Renal pelvis (tissue), 12 donors: ENCODE measurements at places on chromosomes 3 and 15.

DNA sequence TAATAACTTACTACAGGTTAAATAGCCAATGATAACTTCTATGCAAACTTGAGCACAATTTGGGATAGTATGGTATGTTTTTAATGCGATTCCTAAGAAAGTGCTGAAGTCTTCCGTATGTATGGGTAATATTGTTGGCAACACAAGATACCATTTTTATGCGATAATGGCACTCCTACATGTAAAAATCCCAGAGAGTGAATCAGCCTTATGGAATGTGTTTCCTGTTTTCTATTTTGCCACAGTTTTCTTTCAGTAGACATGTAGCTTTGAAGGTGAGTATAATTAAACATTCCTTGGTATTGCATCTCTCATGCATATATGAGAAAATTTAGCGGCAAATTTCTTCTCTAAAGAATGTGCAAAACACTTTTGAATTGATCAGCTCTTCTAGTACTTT, 396.8 kb upstream of the AZI2 start:
- no peak for DNase-seq

GRCh38 chr3:53169045-53169831, 8.2 kb downstream of the PRKCD start:
- DNase-seq, result no peak

DNA sequence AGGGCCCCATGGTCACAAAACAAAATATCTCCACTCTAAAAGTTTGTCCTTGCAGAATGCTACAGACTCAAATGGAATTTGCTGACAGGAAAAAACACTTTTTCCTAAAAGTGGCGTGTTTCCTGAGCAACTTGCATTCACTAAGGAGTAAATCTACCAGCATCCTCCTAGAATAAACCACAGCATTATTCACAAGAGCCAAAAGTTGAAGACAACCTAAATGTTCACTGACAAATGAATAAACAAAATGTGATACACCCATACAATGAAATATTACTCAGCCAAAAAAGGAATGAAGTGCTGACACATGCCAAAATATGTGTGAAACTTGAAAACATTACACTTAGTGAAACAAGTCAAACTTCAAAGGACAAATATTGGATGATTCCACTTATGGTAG, 28.9 kb downstream of the ITGB5 start:
- no peak for DNase-seq

DNA sequence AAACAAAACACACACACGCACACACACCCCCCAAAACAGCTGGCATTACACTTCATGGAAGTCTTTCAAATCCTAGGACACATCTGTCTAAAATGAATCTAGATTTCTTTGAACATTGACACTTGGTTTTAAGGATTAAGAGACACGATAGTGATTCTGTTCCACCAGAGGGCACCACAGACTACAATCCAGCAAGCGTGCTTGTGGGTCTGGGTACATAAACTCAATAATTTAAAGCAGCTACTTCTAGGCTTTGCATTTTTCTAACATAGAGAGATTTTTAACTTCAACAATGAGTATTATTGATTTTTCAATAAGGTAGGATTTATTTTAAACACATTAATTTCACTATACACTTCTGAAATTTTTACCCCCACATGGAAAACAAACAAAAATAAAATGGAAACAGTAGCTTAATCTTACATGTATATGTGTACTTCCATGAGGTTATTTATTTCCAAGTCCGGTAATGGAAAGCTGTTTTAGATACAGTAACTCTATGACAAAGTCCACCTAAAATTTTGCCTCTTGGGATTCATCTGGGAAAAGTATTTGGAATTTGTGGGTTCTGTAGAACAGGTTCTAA, 564.0 kb upstream of the TGFBR2 start:
- DNase-seq, result peak; percentile 75

DNA sequence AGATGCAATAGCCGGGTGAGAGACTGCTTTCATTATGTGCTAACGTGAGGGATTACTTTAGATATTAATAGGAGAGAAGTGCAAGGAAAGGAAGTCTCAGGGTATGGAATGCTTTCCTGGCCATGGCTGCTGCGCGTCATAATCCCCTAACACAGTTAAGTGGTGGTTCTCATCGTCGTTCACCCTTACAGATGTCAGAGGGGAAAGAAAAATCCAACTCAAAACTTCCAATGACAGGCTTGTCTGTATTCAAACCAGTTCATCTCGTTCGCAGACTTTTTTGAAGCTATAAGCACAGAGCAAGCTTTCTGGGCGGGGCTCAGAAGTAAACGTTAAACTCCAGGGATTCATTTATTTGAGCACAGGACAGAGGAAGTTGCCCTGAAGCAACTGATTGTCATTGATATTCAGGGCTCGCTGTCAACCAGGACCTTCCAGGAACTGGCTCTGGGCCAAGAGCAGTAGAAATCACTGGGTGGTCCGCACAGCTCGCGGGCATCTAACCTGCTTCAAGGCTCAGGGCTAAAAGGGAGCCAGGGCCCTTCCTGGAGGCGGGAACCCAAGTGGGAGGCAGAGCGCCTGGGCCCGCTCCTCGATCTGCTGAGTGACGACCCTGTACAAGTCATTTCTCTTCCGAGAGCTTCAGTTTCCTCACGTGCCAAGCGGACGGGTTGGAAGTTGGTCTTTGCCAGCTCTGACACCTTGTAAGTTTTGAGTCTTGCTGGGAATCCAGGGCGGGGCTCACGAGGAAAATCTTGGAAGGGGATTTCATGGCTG, 1.1 kb upstream of the LPP start:
- peak; percentile 37 for DNase-seq
